ENCODE measurements at places on chromosomes 5 and 9. TPM values are rescaled to one million over a fixed set of nuclear protein-coding genes. Genes with fewer than 3 reads are reported as not detected.

DNA sequence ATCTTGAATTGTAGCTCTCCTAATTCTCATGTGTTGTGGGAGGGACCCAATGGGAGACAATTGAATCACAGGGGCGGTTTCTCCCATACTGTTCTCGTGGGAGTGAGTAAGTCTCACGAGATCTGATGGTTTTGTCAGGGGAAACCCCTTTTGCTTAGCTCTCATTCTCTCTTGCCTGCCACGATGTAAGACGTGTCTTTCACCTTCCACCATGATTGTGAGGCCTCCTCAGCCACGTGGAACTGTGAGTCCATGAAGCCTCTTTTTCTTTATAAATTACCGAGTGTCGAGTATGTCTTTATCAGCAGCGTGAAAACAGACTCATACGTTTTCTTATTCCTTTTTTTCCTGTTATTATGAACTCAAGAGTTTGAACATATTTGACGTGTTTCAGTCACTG, 39.1 kb downstream of the RETREG1 start:
- H3K4me3 ChIP-seq = no peak overlapping the region
- peaks cover 20% of the 10 kb centered on the region for H3K36me3 ChIP-seq
- DNase-seq = no peak
- no peak overlapping the region for H3K27ac ChIP-seq
- peaks cover 14% of the 10 kb centered on the region for H3K4me1 ChIP-seq

MTRR gene
- 49.7 TPM for total RNA-seq

GRCh38 chr5:21654-22233, 70.2 kb upstream of the PLEKHG4B start:
- H3K4me1 ChIP-seq = no peaks in the 10 kb centered on the region
- H3K27ac ChIP-seq = no peak overlapping the region
- no peak for DNase-seq
- H3K27me3 ChIP-seq = peaks cover 11% of the 10 kb centered on the region

C9 gene
- total RNA-seq = not detected

- no peak overlapping the region for H3K27ac ChIP-seq
- H3K27me3 ChIP-seq = no peaks in the 10 kb centered on the region
- H3K36me3 ChIP-seq = peaks cover 23% of the 10 kb centered on the region
- no peak for DNase-seq
Observed at GRCh38 chr9:20740929-20741582, 57.0 kb downstream of the FOCAD start.

SNX2 gene
- 39.6 TPM for total RNA-seq

- peaks cover 2% of the 10 kb centered on the region for H3K36me3 ChIP-seq
- no peak overlapping the region for H3K27ac ChIP-seq
- H3K4me3 ChIP-seq = no peak overlapping the region
- peaks cover 25% of the 10 kb centered on the region for H3K27me3 ChIP-seq
Observed at GRCh38 chr9:127614961-127615360, 2.9 kb downstream of the STXBP1 start.

DNA sequence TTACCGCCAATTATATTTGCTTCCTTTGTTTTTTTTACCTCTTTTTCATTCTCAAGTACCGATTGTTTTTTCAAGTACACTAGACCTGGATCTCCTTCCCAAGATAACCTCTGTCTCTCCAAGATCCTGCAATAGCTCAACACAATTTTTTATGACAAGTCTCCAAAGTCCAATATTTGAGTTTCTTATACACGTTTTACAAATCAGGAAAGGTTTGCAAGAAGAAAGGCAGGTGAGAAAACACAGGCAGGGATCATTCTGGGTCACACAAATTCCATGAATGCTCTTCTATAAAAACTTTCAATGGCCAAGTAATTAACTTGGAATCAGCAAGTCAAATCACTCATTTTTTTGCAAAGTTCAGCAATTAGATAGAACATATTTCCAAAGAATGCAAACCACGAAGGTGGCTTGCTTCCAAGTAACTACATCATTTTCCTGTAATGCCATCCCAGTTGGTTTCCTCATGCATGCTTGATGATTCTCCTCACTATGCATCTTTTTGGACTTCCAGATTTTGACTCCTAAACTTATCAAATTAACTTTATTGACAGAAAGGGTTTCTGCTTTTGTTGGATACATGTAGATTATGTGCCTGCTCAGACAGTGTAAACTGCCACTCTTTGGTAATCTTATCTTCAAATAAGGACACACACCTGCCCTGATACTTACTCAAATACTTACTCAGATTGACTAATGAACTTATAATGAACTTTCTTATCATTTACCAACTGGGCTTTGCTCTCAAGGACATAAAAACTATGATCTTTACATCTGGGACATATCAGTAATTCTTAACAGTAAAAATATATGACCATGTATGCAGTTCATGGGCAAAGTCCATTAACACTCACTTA, 24.7 kb upstream of the IFNE start:
- H3K36me3 ChIP-seq = no peaks in the 10 kb centered on the region
- no peak for DNase-seq
- no peaks in the 10 kb centered on the region for H3K27me3 ChIP-seq
- H3K4me3 ChIP-seq = no peak overlapping the region

DNA sequence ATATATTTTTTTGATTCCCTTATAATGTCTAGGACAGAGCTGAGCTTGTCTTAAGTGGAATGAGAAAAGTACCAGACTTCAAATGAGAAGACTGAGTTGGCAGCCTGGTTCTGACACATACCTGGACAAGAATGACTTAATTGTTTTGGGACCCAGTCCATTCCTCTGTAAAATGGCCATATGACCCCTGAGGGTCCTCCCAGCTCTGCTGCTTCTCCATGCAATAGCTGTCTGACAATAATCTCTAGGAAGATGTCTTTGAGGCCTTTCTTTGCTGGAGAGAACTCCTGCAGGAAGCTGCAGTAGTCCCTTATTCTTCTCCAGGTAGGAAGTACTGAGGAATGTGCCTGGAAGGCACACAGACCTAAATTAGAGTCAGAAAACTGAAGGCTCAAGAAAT, 55.9 kb upstream of the SLIT3 start:
- no peaks in the 10 kb centered on the region for H3K4me1 ChIP-seq
- H3K27ac ChIP-seq = no peak overlapping the region
- no peaks in the 10 kb centered on the region for H3K36me3 ChIP-seq
- H3K27me3 ChIP-seq = peaks cover 3% of the 10 kb centered on the region
- H3K4me3 ChIP-seq = no peak overlapping the region

PCDHA4 gene
- not detected for total RNA-seq

DNA sequence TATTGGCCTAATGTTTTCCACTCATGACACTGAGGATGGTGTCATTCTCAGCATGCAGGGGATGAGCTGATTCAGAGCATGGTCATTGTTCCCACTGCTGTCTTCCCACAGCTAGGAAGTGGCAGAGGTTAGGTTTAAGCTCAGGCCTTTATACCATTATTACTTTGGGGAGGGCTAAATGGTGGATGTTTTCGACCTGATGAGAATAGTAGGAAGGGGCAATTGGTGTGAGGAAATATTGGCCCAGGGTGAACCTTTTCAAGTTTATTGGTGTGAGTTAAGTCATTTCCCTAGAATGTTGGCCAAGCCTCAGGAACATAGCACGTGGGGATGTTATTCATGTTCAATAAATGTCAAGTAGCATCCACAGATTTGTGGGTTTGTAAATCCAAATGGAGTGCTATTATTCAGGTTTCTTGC, 59.6 kb downstream of the ARHGAP26 start:
- H3K27ac ChIP-seq = no peak overlapping the region
- peaks cover 2% of the 10 kb centered on the region for H3K36me3 ChIP-seq
- H3K4me3 ChIP-seq = no peak overlapping the region
- peaks cover 39% of the 10 kb centered on the region for H3K4me1 ChIP-seq
- no peak for DNase-seq

- no peak for DNase-seq
- H3K36me3 ChIP-seq = peaks cover 39% of the 10 kb centered on the region
- H3K4me3 ChIP-seq = no peak overlapping the region
- peak overlapping the region; percentile 44 for H3K27ac ChIP-seq
- H3K4me1 ChIP-seq = peaks cover 7% of the 10 kb centered on the region
Observed at GRCh38 chr5:6659941-6660684, 26.9 kb downstream of the SRD5A1 start.
